Activated CD4-positive, CD25-positive, alpha-beta regulatory T cell (primary cell): ENCODE measurements at places on chromosomes 6 and 20.

GRCh38 chr6:53067849-53068361 lies 2.7 kb downstream of the FBXO9 start:
- no peak for DNase-seq

GRCh38 chr6:79506251-79506650 lies 31.0 kb downstream of the LCA5 start:
- DNase-seq, result no peak

DNA sequence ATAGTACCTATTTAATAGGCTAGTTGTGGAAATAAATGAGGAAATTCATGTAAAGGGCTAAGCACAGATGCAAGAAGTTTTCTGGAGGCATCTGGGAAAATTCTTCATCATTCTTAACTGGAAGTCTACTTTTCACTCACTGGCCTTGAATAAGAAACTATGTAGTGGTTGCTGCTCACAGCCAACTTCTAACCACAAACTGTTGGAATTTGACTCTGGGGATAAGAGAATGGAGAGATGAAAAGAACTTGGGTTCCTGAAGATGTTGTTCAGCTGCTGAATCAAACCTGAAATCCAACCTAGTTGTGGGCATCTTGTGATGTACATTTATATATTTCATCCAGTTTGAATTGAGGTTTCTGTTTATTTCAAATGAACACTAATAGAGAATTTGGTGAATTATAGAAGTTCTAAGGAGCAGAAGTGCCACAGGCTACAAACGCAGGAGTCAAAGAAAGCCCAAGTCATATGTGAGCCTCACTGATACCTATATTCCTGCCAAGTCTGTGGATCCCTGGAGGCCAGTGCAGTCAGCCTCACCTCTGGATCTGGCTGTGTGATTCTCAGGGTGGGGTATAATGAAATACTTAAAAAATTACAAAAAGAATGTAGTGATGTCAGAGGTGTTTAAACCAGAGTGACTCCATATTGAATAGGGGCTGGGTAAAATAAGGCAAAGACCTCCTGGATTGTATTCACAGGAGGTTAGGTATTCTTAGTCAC lies 18.7 kb upstream of the MEI4 start:
- no peak for DNase-seq

DNA sequence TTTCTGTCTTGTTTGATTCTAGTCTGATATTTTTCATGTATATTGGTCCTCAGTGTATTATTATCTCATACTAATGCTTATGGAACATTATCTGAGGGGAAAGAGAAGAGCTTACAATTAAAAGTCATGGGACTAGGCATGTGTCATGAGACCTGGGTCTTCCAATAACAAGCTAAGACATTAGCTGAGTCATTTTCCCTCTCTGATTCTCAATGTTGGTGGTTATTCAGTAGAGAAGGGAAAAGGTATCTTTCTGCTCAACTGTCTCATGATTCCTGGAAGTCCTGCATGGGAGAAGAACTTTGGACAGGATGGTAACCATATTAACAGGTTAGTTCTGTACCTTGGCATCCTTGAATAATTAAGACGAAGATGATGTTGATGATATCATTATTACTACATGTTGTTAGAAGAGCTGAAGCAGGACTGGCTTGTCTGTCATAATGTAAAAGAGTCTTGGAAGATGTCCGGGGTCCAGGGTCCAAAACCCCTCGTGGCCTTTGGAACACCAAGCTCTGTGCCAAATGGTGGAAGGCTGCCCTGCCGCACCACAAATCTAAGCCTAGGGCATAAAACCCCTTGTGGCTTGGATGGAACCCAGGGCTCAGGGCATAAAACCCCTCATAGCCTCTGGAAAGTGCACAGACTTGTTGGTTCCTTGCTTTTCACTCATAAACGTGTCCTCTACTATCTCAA lies 19.1 kb downstream of the TRIM38 start:
- no peak for DNase-seq

DNA sequence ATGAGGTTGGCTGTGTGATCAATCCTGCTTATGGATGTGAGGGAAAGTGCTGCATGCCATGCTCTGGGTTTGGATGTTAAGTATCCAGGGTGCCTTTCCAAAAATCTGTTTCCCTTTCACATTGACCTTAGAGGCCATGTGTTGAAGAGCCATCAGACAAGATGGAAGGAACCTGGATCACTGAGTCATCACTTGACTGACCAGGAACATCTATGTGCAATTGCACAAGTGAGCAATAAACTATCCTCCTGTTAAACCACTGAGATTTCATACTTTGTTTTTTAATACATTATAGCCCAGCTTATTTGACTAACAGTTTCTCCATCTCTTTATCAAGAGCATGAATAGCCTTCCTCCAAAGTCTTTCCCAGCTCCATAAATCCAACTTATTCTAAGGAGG lies 17.8 kb upstream of the TMEM14A start:
- no peak for DNase-seq

GRCh38 chr6:3306848-3307247 lies 48.1 kb downstream of the PSMG4 start:
- DNase-seq, result no peak

- no peak for DNase-seq
Observed at GRCh38 chr6:140441256-140441655, 1066.8 kb upstream of the CITED2 start.

- DNase-seq, result no peak
Observed at GRCh38 chr20:50274570-50275430, 84.2 kb downstream of the CEBPB start.

GRCh38 chr6:21587179-21587960 lies 6.2 kb upstream of the SOX4 start:
- DNase-seq, result no peak

- no peak for DNase-seq
Observed at GRCh38 chr20:1346315-1346969, 17.5 kb upstream of the SDCBP2 start.

DNA sequence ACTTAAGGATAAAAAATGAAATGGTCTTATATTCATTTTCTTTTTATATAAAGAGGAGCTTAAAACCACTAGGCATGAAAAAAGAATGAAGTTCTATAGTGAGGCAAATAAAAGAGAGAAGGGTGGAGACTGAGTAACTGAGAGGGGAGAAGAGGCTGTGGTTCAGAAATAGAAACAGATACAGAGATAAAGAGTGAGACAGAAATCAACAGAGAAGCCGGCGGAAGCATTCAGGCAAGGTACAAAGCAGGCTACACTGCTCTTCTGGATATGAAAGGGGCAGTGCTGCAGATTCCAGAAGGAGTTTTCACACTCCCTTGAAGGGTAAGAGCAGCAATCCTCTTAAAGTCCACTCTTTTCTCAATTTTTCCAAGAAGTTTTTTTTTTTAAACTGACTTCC lies 29.9 kb downstream of the NFATC2 start:
- no peak for DNase-seq

DNA sequence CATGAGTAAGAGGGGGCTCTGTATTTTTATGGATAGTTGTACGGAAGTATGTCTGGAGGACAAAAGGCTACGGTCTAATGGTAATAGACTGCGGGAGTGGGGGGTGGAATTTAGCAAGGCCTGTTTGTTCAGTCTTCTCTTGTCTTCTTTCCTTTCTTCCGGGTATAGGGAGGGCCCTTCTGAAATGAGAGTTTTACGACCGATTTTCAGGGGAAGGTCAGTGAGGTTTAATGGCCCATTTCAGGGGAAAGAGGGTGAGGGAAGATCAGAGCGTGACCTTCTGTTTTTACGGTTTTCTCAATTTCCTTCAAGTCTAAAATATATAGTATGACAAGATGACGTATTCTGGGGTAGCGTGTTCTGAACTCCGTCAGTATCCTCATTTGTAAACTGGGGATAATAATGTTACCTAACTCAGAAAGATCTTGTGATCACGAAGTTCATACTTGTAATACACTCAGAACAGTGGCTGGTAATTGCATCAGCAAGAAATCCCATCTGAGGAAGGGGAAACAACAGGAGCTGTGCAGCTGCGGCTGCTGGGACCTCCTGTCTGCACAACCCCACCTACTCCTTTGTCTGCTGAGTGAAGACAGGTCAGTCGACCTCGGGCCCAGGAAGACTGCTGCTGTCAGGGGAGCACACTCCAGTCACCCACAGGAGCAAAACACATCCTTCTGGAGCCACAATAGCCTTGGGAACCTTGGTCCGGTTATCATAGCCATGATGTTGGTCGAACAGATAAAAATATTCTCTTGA lies 90.4 kb downstream of the MAP3K7 start:
- no peak for DNase-seq

DNA sequence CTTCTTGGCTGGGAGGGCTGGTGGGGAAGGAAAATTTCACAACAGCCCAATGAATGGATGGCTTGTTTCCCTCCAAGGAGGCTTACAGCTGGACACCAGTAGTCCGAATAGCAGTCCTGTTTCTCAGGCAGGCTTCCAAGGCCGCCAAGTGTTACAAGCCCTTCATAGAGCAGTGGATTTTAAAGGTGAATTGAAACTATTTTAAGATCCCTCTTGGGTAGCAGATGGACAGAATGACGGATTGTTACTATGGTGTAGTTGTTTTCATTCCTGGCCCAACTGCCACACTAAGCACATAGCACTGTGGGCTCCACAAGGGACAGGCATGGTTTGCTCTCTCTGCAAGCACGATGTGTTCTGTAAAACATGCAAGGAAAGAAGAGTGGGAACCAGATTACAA lies 203.3 kb upstream of the TAB2 start:
- DNase-seq, result no peak

- DNase-seq, result no peak
Observed at GRCh38 chr6:139597771-139598755, 223.6 kb upstream of the CITED2 start.

GRCh38 chr20:6057139-6057538 lies 3.3 kb upstream of the LRRN4 start:
- DNase-seq, result no peak

DNA sequence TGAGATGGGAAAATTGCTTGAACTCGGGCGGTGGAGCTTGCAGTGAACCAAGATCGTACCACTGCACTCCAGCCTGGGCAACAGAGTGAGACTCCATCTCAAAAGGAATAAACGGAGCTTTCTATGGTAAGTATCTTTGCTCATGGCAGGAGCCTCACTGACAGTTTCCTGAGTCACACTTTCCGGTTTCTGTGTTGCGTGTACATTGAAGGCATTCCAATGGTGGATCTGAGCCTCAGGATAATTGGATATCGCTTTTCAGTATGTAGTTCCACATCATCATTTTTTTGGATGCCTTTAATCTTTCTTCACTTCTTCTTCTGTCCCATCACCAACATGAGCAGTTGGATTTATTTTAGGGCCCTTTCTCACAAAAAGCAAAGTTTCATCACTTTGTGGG lies 28.6 kb upstream of the GTSF1L start:
- no peak for DNase-seq
